ENCODE measurements at places on chromosomes 7 and 10.

DNA sequence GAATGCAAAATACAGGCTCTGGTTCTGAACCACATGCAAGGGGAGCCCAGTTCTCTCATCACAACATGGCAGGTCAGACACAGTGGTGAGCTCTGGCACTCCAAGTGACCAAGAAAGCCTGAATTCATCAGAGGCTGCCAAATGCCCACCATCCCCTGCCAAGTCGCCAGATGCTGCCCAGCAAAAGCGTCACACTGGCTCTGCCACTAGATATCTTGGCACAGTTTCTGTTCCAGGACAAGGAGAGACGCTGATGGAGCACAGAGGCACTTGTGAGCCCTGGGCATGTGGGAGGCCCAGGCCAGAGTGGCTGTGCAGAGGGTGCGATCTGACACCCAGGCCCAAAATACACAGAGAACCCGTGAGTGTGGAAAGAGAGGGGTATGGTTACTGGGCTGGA lies 57.8 kb downstream of the GAD2 start:
- no peak for DNase-seq

- DNase-seq: peak; percentile 64
Observed at GRCh38 chr10:89138755-89139490, 68.2 kb downstream of the CH25H start.

DNA sequence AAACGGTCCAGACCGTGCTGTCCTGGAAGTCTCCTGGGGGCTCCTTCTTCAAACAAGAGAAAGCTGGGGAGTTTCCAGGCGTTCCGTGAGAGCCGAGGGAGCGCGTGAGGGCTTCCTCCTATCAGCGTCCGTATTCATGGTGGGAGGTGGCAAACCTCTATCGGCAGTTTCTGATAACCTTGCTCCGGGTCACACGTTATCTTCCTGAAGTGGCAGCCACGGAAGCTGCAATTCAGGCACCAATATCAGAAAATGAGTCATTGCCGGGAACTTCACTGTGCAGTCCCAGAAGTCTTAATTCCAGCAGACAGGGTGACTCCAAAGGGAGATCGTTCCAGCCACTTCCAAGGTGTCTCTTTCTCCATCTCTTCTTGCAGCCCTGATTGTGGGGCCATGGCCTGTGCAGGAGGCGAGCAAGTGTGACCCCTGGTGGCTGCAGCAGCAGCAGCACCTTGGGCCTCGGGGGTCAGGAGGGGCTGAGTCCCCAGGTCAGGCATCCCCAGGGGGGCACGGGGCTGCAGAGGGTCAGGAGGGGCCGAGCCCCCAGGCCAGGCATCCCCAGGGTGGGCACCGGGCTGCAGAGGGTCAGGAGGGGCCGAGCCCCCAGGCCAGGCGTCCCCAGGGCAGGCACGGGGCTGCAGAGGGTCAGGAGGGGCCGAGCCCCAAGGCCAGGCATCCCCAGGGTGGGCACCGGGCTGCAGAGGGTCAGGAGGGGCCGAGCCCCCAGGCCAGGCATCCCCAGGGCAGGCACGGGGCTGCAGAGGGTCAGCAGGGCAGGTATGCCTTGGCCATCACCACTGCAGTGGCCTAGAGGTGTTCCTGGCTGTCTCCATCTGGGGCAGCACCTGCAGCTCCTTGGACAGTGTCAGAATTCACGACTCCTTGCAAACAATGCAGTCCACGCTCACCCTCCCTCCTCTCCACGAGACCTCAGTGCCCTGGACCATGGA lies 538.7 kb downstream of the DNAJB6 start:
- DNase-seq: no peak

DNA sequence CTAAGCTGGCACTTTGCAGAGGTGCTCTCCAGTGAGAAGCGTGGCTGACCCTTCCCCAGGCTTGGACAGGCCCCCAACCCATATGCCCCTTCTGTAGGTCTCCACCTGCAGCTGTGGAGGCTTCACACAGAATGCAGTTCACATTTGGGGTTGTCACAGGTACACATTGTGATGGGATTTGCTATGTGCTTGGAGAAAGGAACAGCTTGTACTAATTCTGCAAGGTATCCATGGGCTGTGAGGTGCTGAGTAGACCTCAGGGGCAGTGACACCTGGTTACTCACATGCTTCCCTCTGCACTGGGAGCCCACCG lies 188.9 kb downstream of the CXCL12 start:
- DNase-seq: no peak

DNA sequence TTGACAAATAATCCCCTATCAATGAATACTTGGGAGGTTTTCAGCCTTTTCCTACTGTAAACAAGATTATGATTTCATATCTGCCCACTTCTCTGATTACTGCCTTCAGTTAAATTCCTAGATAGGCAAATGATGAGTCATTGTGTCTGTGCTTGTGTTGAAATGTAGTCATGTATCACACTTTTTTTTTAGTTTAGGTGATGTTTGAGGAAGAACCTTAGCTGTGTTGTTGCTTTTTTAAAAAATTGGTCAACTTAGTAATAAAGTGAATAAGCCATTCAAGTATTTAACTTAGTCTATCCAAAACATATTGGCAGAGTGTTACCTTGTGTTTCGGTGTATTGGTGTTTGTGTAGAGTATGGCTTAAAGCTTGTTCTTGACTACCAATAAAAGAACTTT lies 60.0 kb downstream of the WAC start:
- peak; percentile 64 for DNase-seq

- DNase-seq: peak; percentile 89
Observed at GRCh38 chr10:101014966-101015581, 15.5 kb downstream of the LZTS2 start.

GRCh38 chr7:40220421-40220911 lies 85.7 kb downstream of the SUGCT start:
- peak; percentile 50 for DNase-seq

GRCh38 chr7:98855610-98856422 lies 14.0 kb downstream of the TMEM130 start:
- DNase-seq: peak; percentile 73

GRCh38 chr10:109837384-109837783 lies 85.9 kb downstream of the XPNPEP1 start:
- DNase-seq: no peak
